GM06990 (cell line): ENCODE measurements at places on chromosomes 16 and 17.
A peak's percentile ranks its signal among the peaks of the same experiment; 100 is the strongest.

DNA sequence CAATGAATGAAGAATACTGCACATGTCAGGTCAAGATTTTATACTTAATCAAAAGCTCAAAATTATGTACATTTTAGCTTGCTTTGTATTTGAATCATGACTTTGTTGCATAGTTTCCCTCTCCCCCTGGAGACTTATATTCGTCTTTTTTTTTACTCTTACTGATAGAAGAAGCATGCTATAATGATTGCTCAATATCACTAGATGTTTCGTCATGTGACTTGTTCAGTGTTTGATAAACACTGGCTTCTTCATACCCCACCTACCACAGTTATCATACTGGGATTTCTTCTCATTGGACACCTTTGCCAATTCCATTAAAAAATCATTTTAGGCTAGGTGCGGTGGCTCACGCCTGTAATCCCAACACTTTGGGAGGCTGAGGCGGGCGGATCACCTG, 148.7 kb downstream of the FTO start:
- no peak for DNase-seq

DNA sequence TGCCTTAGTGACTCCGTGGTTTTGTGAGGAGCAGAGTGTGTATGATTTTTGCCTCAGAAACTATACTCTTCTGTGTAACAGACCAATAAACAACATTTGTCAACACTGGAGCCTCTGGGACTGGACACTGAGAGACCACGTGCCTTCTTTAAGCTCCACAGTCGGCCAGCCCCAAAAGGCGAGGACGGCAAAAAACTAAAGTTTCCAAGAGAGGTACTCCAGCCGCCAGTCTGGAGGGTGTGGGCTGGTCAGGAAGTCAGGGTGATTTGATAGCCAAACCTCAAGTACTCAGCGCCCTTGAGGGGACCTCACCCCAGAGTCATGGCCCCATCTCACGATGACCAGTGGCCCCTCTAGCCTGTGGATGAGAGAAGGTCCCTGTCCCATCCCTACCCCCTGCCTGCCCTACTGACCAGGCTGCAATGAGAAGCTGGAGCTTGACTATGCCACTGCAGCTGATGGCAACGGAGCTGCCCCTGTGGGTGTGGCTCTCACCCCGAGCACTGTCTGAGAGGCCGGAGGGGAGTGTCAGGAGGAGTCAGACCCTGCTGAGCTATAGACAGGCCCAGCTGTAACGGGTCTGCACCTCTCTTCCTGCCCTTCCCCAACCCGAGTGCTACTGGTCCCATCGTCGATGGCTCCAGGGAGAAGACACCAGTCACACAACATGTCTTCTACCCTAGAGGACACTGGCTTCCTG, 19.8 kb downstream of the MNT start:
- no peak for DNase-seq

DNA sequence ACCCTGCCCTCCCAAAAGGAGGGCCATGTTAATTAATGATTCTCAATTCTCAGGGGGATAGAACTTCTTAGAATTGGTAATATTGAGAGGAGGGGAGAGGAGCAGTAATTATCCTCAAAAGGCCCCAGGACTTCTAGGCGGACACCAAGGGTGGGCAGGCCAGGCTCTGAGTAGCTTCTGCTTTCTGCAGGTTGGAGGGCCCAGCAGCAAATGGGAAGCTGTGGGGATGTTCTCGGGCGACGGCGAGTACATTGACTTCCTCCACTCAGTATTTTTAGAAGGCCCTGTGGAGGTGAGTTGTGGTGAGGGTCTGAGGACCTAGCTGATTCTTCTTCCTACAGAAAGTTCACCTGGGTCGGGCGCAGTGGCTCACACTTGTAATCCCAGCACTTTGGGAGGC, 57.5 kb downstream of the DNAH2 start:
- no peak for DNase-seq

DNA sequence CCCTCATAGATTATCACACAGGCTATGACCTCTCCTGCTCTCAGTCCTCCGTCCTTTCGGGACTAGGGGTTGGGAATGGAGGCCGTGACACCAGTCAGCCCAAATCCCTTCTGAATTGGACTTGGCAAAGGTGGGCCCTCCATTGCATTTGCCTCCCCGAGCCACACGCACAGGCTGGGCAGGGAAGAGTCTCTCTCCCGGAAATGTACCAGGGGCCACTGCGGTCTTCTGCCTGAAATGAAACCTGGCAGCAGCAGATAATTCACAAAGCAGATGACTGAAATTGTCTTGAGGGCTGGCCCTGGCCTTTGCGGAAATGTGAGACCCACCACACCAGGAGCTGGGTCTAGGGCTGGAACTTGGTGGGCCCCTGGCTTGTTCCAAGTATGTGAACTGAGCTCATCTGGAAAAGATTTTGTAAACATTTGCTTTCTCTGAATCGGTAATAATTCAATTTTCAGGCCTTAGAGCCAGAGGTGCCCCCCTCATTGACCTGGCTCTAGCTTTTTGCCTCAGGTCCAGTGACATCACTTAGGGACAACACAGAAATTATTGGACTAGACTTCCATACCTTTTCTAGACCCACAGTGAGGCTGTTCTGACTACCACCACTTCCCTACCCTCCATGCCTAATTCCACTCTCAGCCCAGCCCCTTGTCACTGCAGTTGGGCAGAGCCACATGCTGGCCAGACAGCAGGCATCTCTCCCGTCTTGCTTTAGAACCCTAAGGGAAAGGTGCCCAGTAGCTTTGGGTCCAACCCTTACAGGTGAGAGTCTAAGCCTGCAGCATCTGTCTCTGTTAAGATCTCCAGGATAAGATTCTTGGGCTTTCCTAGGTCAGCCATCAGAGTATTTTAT, 75.2 kb downstream of the CCDC182 start:
- DNase-seq, result no peak

- DNase-seq, result no peak
Measured at GRCh38 chr17:46854948-46855347, 3.6 kb downstream of the WNT9B start.

GRCh38 chr16:57060323-57061083, 31.9 kb upstream of the CPNE2 start:
- no peak for DNase-seq

- DNase-seq, result no peak
Measured at GRCh38 chr17:64250233-64250835, 12.7 kb downstream of the TEX2 start.

GRCh38 chr16:73882033-73882432, 414.6 kb upstream of the PSMD7 start:
- no peak for DNase-seq

GRCh38 chr16:57609541-57610401, 18.7 kb upstream of the ADGRG1 start:
- DNase-seq, result peak; percentile 82

DNA sequence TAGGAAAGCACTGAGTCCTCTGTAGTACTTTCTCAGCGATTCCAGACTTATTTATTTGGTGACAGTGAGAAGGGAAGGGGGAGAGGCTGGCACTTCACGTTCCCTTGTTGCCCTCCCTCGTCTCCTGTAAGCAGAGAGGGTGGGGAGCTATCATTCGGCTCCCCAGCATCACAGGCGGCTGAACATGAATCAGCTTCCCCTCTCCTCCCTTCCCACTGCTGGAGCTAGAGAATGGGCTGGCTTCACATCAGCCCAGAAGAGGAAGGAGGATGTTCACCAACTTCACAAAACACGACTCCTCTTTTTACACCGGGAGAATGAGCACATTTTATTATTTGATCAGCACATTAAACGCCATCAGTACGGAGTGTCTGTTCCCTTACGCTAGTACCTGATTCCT, 6.7 kb upstream of the CMIP start:
- DNase-seq, result no peak

GRCh38 chr17:14436266-14436665, 135.4 kb downstream of the HS3ST3B1 start:
- no peak for DNase-seq

DNA sequence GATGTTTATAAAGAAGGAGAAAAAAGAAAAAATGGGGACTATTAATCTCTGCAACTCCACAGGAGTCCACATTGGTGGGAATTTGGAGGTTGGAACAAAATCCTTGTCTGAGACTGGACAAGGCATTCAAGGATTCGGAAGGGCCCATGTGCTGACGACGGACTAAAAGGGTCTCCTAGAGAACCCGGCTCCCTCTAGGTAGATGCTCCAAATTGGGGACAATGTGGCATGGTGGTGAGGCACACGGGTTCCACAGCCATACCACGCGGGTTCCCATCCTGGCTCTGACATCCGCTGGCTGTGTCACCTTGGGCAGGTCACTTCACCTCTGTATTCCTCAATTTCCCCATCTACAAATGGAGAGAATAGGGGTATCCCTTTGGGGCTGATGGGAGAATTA, 227.4 kb downstream of the C16orf78 start:
- DNase-seq, result no peak

DNA sequence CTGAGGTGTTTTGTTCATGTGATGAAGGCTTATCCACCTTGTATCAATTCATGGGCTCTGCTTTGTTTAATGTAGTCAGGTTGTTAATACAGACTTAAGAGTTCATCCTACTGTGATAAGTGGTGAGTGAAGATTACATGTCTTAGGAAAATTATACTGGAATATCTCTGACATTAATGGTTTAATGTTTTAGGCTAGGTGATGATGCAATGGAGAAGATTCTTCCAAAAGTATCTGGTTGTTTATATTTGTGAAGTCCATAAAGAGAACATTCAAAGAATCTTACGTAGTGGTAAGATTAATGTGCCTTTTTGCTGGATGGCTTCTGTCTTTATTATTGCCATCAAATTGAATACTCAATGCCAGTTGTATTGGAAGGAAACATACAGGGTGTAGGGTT, 236.4 kb downstream of the BCAS3 start:
- no peak for DNase-seq

DNA sequence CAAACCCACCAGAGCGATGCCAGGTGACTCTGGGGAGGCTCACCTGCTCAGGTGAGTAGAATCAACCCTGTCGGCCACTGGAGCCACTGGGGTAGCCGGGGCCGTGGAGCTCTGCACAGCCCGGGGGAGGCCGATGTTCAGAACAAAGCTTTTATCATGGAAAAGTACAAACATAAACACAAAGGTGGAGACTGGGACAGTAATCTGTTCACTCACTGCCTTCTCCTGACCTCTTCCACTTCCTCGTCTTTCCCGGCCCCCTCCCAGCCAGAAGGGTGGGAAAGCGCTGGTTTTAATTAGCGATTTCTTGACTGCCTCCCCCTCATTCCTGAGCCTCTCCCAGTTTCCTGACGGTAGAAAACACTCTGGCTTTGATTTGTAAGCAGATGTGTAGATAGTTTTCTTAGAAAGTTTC, 9.8 kb upstream of the TEX19 start:
- no peak for DNase-seq

DNA sequence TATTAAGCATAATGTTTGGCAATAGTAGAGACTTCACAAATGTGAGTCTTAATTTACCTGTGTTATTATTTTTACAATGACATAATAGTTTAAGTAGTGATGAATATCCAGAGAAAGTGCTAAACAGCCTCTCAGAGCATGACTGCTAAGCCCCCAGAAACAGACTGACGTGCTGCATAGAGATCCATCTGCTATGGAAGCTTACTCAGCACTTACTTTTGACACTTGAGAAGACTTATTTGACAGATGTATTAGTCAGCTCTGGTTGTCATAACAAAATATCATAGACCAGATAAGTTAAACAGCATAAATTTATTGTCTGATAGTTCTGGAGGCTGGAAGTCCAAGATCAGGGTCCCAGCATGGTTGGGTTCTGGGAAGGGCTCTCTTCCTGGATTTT, 334.9 kb upstream of the MON1B start:
- DNase-seq, result no peak

DNA sequence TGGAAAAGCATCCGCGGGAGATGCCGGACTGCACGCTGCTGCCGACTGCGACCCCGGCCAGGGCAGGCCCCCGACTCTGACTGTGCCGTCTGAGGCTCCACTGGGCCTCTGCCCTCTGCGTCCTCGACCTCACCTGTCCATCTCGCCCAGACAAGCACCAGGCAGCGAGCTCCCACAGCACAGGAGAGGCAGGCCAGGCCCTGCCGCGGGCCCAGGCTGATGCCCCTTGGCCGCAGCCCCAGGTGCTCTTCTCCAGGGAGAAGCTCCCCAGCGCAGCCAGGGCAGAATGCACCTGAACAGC, 98.1 kb upstream of the DNAH17 start:
- no peak for DNase-seq

GRCh38 chr16:58515871-58516767, 802 bp downstream of the SETD6 start:
- DNase-seq, result peak; percentile 70

GRCh38 chr16:68416057-68417046, 32.0 kb downstream of the SMPD3 start:
- no peak for DNase-seq

DNA sequence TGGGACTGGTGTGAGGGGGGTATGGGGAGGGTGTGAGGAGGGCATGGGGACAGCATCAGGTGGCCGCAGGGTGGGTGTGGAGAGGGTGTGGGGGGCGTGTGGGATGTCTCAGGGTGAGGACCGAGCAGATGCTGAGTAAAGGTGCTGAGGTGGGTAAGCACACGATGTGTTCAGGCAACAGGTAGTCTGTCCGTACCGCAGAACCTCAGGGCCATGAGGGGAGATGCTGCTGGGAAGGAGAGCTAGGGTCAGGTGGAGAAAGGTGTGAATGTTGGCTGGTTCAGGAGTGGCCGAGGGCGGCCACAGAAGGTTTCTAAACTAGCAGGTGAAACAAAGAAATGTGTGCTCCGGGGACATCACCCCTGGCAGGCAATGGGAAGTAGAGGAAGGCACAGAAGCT, 80.0 kb upstream of the CDH5 start:
- DNase-seq, result no peak

DNA sequence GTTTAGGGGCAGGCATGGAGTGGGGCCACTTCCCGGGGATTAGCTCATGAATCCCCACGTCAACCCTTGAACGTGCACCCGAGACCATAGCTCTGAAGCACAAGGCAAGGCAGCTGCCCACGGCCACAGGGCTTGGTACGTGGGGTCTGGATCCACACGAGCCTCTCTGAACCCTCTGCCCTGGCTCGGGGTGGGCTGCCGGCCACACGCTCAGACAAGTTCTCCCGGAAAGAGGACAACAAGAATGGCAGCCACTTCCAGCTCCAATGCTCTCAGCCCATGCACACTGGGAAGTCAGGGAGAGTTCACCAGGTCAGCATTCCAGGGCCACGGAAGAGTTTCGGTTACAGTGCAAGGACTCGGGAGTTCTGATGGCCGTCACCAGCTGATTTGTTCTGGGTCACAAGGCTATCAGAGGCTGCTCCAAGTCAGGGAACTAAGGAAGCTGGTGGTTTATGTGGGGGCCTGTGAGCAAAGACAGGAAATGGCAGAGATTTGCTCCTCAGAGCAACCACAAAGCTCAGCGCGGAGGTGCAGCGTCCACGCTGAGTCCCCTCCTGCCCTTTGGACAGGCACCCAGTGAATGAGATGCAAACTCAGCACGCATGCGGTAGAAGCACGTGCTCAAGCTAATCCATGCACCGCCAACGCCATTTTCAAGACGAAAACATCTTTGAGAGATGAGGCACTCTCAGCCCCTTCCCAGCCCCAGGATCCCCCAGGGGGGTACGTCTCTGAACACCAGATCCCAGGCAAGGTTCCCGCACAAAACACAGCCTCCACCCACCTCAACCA, 356.4 kb downstream of the FOXL1 start:
- no peak for DNase-seq
